ENCODE measurements at places on chromosomes 3 and 15. TPM values are rescaled to one million over a fixed set of nuclear protein-coding genes. Genes with fewer than 3 reads are reported as not detected.

Gene MPI
- 89.3 TPM for total RNA-seq

GRCh38 chr15:44325568-44325967, 37.0 kb downstream of the GOLM2 start:
- DNase-seq: no peak

- no peak for DNase-seq
These were observed 196.8 kb upstream of the LPP start for GRCh38 chr3:187957165-187957581.

DNA sequence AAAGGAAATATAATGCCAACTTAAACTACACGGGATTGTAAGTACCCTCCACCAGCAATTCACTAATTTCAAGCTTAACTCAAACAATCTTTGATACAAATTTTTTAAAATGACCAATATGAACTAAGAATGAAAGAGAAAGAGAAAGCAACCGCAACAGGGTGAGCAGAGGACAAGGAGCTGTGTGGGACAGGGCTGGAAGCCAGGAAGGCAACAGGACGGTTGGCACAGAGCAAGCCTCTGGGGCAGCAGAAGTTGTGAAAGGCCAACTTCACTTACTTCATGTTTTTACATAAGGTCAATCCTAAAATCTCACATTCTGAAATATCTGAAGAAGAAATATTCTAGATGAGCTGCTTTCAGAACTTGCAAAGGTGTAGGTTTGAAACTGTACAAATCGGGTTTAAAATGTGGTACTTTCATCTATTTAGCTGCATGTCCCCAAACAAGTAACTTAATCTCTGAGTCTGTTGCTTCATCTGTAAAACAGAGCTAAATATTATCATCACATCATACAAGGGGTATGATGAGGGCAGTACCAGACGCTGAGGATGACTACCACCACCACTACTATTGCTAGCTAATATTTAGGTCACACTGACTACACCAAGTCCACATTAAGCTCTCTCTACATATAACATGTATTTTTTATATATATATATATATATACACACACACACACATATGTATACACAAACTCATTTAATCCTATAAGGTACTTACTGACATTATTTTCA, 101.7 kb downstream of the IGSF11 start:
- DNase-seq: no peak

Gene C3orf22
- total RNA-seq: not detected

DNA sequence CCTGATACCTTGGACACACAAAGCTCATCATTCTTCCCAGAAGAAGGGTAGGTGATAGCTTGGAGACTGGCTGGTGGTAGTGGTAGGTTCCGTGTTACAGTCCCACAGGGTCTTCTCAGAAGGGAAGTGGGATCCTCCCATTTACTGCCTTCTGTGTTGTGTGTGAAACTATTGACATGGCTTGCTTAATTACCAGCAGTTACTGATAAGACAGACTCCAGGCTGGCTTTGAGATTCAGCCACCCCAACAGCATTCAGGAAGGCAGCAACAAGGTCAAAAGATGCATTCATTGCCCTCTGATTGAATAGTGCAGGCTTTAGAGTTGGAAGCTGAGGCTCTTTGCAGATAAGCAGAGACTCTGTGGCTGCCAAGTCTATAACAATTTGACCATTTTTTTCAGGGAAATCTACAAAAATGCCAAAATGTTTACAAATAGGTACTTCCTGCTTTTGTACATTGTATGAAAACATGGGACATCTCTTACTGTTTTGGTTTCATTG, 7.7 kb downstream of the ARNT2 start:
- no peak for DNase-seq

- no peak for DNase-seq
These were observed 26.3 kb downstream of the SCN11A start for GRCh38 chr3:39025222-39025970.

DNA sequence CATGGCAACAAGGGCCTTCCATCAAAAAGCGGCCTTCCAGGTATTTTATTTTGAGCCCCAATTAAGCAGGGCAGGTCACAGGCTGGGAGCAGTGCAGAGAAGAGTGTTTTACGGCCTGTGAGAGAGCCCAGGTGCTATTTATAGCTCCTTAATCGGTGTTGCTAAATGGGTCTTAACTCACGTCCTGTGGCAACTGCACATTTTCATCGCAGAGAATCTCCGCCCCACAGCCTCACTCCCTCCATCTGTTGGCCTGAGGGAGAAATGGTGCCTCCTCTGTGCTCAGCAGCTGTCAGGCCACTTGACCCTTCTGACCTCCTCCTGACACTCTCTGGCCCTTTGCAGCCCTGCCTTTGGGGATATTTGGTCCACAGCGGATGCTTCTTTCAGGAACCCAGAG, 58.6 kb downstream of the SPSB4 start:
- DNase-seq: no peak

Gene DAZL
- total RNA-seq: not detected

Gene CCDC54
- total RNA-seq: not detected

GRCh38 chr3:129045675-129046036, 14.9 kb upstream of the GP9 start:
- DNase-seq: peak; percentile 31

DNA sequence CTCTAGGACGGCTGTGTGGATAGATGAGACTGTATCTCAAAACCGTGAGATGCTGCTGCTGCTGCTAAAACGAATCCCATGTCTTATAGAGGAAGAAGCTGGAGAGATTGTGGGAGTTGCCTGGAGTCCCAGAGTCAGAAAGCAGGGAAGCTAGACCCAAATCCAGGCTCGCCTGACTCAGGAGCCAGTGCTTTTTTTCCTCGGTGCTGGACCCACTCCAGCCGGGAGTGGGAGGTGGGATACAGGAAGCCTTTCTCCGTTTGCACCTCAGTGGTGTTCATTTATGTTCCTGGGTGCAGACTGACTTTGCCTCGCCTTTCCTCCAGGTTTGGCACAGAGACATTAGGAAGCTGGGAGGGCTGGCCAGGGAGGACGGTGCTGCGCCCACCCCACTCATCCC, 150.9 kb upstream of the LINGO1 start:
- no peak for DNase-seq

DNA sequence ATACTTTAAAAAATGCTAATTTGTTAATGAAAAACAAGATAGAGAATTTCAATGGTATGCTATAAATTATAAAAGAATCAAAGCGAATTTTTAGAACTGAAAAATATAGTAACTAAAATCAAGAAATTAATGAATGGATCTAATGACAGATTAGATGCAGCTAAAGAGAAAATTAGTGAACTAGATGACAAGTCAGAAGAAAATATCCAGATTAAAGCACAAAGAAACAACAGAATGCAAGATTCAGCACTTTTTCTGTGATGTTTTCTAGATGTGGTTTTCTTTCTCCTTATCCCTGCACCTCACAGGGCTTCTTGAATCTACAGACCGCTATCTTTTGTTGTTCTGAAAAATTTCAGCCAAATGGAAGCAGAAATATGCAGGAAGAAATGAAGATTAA, 54.4 kb downstream of the INO80 start:
- no peak for DNase-seq

- peak; percentile 20 for DNase-seq
These were observed 53.5 kb upstream of the PRTG start for GRCh38 chr15:55796321-55796965.

GRCh38 chr3:56456117-56456516, 12.2 kb downstream of the ERC2 start:
- DNase-seq: no peak

DNA sequence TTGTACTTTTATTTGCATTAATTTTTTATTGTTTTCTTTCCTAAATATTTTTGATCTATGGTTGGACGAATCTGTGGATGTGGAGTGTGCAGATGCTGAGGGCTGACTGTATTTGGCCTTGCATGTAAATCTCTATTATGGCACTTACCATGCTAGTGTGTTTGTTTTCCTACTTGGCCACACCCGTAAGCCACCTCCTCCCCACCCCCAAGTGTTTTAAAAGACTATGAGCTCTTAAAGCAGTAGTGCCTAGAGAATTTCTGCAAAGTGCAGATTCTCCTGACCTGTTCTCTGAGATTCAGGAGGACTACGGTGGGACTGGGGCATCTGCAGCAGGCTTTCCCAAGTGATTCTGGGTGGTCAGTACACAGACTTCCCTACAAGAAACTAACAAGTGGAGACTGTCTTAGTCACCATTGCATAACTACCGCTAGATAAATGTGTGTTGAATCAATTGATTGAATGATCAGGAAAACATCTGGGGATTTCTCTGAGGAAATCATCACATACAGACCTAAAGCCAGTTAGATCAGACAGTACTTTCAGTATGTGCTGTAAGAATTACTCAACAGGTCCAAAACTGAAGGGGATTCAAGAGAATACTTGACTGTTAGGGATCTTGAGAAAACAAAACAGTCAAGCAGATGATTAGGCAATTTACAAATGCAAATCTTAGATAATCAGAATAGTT, 6.2 kb upstream of the TIPARP start:
- no peak for DNase-seq

Gene ULK3
- 39.3 TPM for total RNA-seq

DNA sequence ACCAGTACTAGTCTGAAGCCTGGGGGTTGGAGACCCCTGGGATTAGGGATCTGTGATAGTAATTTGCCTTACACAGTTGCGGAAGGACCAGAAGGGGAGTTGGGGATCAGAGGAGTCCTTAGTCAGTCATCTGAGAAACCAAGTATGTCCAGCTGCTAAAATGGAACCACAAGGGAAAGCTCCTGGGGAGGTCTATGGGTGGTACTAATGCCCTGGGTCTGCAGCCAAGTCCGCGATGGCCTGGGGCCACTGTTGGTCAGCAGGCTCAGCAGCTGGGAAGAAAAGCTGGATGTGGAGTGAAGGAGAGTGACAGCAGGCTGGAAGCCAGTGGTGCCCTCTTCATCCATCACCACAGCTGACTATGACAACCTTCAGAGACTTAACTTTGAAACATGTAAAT, 2.2 kb upstream of the ANKDD1A start:
- no peak for DNase-seq

GRCh38 chr3:197203714-197204146, 94.7 kb downstream of the DLG1 start:
- DNase-seq: no peak

Gene PYGO1
- total RNA-seq: 0.51 TPM

DNA sequence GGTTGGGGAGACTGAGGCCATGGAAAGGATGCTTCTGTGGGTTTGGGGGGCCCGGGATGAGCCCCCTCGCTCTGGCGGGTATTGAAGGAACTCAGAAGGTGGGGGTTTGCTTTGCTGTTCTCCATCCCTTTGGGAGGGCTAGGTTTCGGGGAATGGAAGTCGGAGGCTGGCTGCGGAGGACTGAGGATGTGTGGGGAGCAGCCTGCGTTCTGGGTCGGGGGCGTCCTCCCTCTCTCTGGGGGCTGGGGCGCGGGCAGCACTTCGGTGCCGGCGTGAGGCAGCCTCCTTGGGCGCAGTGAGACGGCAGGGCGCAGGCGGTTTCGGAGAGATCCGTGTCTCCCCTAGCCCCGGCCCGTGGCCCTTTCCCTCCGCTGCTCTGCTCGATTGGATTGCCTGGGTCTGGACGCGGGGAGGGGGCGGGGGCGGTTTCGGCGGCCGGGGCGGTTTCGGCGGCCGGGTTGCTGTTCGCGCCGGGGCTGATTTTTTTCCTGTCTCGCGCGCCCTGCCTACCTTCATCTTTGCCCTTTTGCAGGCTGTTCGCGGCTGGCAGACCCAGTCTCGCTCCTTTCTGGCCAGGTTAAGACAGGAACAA, 1.4 kb downstream of the PTPRG start:
- DNase-seq: peak; percentile 46

Gene SKOR1
- total RNA-seq: 0.05 TPM

DNA sequence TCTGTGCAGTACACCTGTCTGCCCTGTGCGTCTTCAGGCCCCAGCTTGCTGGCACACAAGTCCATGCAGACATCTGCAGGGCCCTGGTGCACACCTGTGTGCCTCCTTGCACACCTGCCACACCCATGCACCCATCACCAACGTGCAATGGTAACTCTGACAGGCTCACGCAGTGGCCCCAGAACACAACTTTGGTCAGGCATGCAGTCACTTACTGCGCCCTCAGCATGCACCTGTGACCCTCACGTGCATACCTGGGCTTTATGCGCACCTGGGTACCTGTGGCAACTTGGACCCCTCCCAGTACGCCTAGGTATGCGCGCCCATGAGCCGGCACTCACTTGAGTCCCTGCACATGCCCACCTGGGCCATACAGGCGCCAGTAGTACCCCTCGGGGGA, 1.7 kb downstream of the PLXND1 start:
- no peak for DNase-seq

Gene CLRN1
- total RNA-seq: not detected

GRCh38 chr3:13144163-13145023, 71.2 kb upstream of the IQSEC1 start:
- DNase-seq: no peak

DNA sequence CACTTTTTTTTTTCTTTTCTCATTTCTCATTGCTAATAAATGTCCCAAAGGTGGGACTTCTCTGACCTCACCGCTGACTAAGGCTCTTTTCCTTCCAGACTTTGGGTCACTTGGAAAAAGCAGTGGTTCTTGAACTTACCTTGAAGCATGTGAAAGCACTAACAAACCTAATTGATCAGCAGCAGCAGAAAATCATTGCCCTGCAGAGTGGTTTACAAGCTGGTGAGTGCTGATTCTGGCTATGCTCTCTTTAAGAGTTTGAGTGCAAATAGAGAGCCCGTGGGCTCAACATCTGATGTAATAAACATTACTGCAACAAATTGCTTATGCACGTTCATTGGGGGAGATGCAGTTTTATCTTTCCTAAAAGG, 2.0 kb downstream of the BHLHE40 start:
- DNase-seq: peak; percentile 47

DNA sequence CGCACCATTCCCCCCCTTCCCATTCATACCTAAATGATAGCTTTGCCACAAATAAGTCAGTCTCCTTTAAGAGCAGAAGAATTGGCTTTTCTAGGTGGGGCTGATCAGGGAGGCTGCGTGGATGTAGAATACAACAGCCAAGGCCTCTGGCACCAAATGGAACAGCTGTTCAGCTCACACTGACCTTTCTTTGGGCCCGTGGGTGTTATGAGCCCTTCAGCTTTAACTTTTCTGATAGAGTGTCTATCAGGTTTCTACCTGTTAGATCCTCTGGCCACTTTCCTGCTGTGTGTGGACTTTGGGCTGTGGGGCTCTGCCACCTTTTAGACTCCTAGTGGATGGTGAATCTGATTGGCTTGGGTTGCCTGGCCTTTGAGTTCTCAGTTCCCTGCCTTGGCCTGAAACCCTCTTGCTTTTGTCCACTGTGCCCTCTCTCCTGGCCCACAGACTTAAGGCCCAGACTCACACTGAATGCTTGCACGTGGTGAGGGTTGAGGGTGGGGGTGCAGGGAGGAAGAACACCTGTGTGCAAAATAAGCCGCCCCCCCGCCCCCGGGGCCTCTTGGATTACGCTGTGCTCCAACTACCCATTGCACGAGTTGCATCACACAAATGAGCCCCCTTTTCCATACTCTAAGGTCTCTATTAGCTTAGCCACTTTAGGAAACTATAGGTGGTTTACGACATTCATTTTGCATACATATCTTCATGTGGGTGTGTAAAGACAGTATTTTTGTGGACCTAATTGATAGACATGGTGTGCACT, 1.3 kb upstream of the RFX7 start:
- no peak for DNase-seq

Gene PCLAF
- total RNA-seq: 31.2 TPM

- DNase-seq: no peak
These were observed 102.7 kb downstream of the PTPRG start for GRCh38 chr3:61664105-61664482.

- DNase-seq: peak; percentile 57
These were observed 75.9 kb downstream of the ZBTB20 start for GRCh38 chr3:115071166-115071565.

Measured in dermis blood vessel endothelial cell (primary cell).